ENCODE measurements at places on chromosomes 5 and 9.

GRCh38 chr9:33375238-33375840 lies 27.0 kb downstream of the AQP7 start:
- DNase-seq, result no peak

DNA sequence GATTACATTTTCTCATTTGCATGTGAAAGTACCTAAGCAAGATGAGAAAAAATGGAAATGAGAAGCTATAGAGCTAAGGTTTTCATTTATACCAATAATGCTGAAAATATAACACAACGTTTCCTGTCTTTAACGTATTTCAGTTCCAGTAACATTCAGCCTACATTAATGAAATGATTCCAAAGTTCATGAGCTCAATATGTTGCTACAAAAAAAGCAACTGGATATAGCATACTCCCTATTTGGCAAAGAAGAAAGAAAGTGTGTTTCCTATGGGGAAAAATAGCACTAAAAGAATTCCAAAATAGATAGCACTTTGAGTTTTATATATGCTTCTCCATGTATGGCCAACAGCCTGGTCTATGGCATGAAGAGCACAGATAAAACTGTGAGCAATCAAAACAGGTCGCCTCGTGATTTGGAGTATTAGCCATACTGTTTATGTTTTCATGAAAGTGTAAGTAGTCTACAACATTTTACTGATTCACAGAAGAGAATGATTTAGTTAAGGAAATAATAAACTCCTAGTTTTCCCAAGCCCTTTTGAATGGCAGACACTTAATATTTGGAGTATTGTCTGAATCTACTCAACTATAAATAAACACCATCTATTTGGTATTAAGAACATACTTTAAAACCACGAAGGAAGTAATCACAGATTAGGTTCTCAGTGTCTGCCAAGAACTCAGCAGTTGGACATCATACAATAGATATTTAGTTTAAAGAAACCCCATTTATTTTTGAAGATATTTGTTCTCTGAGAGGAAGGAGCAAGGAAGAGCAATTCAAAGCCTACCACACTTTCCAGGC lies 258.7 kb upstream of the RASA1 start:
- DNase-seq, result no peak

DNA sequence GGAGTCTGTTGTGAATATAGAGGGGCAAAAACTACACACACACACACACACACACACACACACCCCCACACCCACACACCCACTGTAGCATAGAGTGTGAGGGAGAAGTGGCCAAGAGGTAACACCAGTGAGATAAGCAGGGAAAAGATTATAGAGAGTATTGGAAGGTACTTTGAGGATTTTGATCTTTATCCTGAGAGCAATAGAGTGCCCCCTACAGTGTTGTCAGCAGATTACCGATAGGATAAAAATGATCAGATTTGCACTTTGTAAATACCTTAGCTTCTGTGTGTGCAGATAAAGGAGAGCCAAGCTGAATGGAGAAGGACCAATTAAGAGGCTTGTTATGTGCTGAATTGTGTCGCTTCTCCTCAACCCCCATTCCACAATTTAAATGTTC lies 32.3 kb downstream of the ERCC6L2 start:
- no peak for DNase-seq

DNA sequence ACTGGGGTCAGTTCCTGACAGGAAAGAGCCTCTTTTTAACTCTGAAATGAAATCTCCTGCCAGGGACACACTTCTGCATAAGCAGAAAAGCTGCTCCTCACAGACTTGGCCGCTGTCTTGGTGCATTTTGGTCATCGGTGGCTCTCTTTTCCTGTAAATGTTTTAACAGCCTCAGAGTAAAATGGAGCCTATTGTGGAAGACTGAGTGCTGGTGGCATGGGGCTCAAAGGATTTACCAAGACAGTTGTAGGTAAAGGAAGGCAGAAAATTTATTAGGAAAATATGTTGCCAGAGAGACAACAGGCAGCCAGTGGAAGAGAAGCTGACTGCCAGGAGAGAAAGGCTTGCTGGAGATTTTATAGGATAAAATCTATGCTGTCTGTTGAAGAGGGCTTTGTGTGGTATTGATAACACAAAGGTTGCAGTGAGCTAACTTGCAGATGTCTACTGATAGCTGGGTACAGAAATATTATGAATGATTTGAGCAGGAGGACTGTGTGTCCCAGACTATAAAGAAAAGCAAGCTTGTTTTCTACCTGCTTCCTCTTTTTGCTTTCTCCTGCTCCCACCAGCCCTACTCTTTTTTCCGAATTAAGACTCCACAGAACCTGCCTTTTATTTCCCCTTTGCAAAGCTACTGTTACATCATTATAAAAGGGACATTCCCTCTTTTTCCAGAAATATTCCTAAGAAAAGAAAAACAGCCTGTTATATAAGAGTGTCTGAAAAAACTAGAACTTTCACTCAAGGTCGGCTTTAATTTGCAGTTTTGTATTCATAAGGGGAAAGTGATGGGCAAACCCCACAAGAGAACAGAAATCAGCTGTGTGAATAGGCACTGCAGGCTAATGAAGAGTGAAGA lies 27.9 kb upstream of the IFNA14 start:
- no peak for DNase-seq

- no peak for DNase-seq
Observed at GRCh38 chr5:169918228-169918627, 62.1 kb downstream of the INSYN2B start.

DNA sequence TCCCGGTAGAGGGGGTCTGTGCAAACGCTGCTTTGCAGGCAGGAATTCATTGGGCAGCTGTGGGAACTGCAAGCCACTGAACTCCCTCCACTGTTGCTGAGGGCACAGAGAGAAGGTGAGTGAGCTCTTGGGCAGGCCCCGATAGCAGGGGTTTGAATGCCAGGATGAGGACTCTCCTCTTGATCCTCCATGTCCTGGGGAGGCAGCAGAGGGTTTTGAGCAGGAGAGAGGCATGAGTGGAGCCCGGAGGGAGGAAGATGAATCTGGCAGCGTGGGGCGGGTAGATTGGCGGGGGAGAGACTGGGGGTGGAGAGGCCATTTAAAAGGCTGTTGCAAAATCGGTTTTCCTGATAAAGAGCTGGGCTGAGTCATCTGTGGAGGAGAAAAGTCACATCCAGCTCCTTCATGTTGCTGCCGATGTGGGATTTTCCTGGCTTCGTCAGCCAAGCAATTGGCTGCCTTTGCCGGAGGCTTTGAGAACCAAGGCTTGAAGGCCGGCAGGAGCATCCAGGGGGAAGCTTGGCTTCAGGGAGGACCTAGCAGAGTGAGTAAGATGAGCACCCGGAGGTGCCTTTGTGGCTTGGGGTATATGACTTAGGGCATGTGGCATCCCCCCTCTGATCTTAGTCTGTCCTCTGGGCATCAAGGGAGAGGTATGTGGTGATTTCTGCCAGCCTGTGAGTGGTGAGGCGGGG lies at the start of gene SYNPO:
SYNPO (plus strand) TSS at position 350 of the 695 bp plus-strand sequence. CDS start 7,616 bp downstream, outside the sequence.
- no peak for DNase-seq

Measured in memory B cell (primary cell).